ENCODE measurements at places on chromosomes 7 and 10. TPM values are rescaled to one million over a fixed set of nuclear protein-coding genes. Genes with fewer than 3 reads are reported as not detected.

UPK3BL2 gene
- total RNA-seq = 41.7 TPM

- no peaks in the 10 kb centered on the region for H3K36me3 ChIP-seq
- DNase-seq = no peak
- no peak overlapping the region for H3K27ac ChIP-seq
- H3K27me3 ChIP-seq = no peaks in the 10 kb centered on the region
- no peak overlapping the region for H3K4me3 ChIP-seq
Measured at GRCh38 chr10:80561950-80562349, 24.2 kb downstream of the SH2D4B start.

DNA sequence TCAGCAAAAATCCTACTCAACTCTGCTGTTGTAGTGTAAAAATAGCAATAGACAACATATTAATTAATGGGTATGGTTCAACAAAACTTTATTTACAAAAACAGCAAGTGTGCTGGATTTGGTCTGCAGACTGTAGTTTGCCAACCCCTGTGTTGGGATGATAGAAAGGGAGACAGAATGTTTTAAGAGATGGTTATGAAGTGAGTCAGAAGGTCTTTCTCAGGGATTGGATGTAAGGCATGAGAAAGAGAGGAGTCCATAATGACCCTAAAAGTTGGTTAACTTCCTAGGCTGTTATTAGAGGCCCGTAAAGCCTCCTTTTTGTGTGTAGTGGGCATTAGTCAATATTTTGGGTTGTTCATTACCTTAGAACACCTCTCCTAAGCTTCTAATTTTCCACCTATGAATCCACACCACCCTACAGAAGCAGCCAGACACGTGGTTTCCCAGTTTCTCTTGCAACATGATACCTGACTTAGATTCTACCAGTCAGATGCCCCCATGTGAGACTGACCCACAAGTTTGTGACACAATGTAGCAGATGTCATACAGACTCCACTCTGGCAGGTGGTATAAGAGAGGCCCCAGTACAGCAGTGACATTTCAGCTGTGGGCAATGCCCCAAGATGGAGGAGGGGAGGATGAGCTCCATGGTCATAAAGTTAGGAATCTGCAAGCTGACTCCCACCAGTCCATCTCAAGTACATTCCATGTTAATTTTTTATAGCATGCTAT lies 1015.6 kb downstream of the KCNMA1 start:
- no peak overlapping the region for H3K27ac ChIP-seq
- H3K36me3 ChIP-seq = no peaks in the 10 kb centered on the region
- no peaks in the 10 kb centered on the region for H3K27me3 ChIP-seq
- no peaks in the 10 kb centered on the region for H3K4me1 ChIP-seq

GRCh38 chr7:130223646-130224045 lies 16.0 kb downstream of the SSMEM1 start:
- no peaks in the 10 kb centered on the region for H3K27me3 ChIP-seq
- H3K36me3 ChIP-seq = no peaks in the 10 kb centered on the region
- no peak overlapping the region for H3K4me3 ChIP-seq
- H3K27ac ChIP-seq = no peak overlapping the region

ASB10 gene
- not detected for total RNA-seq

DNA sequence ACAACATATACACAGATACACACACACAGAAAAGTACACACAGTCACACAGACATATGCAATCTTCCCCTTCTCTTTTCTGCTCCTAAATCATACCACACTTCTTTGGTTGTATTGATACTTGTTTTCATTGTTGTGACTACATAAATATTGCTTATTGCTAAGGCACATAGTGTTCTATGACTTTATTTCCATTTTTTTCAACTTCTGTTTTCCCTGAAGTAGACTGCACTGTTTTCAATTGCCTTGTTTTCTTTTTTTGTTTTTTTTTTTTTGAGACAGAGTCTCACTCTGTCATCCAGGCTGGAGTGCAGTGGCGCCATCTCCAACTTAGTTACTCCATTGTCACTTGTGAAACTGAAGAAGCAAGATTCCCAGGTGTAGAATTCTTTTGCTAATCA lies 10.0 kb upstream of the PRKAR2B start:
- no peak for DNase-seq
- no peaks in the 10 kb centered on the region for H3K27me3 ChIP-seq
- H3K27ac ChIP-seq = no peak overlapping the region
- no peak overlapping the region for H3K4me3 ChIP-seq
- no peaks in the 10 kb centered on the region for H3K4me1 ChIP-seq

GRCh38 chr7:138212314-138212713 lies 136.1 kb downstream of the AKR1D1 start:
- H3K4me1 ChIP-seq = no peaks in the 10 kb centered on the region
- no peaks in the 10 kb centered on the region for H3K36me3 ChIP-seq
- H3K27me3 ChIP-seq = no peaks in the 10 kb centered on the region
- DNase-seq = no peak
- H3K27ac ChIP-seq = no peak overlapping the region
- H3K4me3 ChIP-seq = no peak overlapping the region

GRCh38 chr7:44072364-44073231 lies 7.2 kb upstream of the PGAM2 start:
- no peaks in the 10 kb centered on the region for H3K36me3 ChIP-seq
- peak overlapping the region; percentile 49 for H3K27ac ChIP-seq
- peak; percentile 93 for DNase-seq
- H3K4me3 ChIP-seq = no peak overlapping the region
- H3K4me1 ChIP-seq = no peaks in the 10 kb centered on the region
- H3K27me3 ChIP-seq = no peaks in the 10 kb centered on the region

PRKCQ gene
- total RNA-seq = 1.1 TPM

GIMAP5 gene
- total RNA-seq = 29.4 TPM

DNA sequence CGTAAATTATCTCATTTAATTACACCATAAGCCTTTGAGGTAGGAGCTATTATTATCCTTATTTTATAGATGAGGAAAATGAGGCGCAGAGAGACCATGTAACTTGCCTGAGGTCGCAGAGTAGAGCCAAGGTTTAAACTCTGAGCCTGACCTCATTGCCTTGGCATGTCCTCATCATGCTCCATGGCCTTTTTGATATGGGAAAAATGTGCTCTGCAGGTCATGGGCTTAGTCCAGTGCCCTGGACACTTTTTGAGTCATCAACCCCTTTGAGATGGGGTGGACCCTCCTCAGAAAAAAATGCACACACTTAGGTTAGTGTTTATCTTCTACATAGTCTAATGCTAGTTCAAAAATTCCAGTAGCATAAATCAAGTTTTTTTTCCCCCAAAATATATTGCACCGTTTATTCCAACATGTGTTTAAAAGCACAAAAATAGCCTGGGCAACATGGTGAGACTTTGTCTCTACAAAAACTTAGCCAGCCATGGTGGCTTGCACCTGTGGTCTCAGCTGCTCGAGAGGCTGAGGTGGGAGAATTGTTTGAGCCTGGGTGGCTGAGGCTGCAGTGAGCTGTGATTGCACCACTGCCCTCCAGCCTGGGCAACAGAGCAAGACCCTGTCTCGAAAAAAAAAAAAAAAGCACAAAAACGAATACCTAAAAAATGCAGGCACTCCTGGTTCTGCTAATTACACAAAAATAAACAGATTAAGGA lies 28.6 kb upstream of the TMEM178B start:
- H3K27me3 ChIP-seq = no peaks in the 10 kb centered on the region
- no peaks in the 10 kb centered on the region for H3K4me1 ChIP-seq
- H3K36me3 ChIP-seq = no peaks in the 10 kb centered on the region
- no peak overlapping the region for H3K27ac ChIP-seq
- no peak overlapping the region for H3K4me3 ChIP-seq

- no peak overlapping the region for H3K27ac ChIP-seq
- DNase-seq = no peak
- no peaks in the 10 kb centered on the region for H3K36me3 ChIP-seq
Measured at GRCh38 chr10:112524641-112525040, 77.6 kb downstream of the VTI1A start.

DNA sequence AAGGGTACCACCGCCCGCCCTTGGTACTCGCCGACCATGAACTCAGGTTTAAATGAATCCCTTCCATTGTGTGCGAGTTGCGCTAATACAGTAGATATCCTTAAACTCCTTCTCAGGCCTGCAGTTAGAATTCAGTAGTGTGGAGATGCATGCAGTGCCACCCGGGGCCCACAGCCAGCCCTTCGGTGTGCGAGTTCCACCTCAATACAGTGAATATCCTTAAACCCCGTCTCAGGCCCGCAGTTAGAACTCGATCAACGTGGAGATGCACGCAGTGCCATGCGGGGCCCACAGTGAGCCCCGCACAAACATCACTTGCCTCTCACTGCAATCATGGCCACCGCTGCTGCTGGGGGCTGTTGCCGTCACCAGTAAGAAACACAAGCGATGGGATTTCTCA lies 261.9 kb downstream of the MAD1L1 start:
- H3K27me3 ChIP-seq = no peaks in the 10 kb centered on the region
- peak; percentile 64 for DNase-seq
- no peak overlapping the region for H3K27ac ChIP-seq
- H3K4me1 ChIP-seq = no peaks in the 10 kb centered on the region
- H3K36me3 ChIP-seq = no peaks in the 10 kb centered on the region

Data from aorta (tissue), 5 donors.